ENCODE measurements at places on chromosomes 6 and 20.

GRCh38 chr20:49982072-49982345 lies 771 bp upstream of the SNAI1 start:
- no peak for DNase-seq

- no peak for DNase-seq
Measured at GRCh38 chr6:13375360-13375878, 47.1 kb upstream of the TBC1D7 start.

DNA sequence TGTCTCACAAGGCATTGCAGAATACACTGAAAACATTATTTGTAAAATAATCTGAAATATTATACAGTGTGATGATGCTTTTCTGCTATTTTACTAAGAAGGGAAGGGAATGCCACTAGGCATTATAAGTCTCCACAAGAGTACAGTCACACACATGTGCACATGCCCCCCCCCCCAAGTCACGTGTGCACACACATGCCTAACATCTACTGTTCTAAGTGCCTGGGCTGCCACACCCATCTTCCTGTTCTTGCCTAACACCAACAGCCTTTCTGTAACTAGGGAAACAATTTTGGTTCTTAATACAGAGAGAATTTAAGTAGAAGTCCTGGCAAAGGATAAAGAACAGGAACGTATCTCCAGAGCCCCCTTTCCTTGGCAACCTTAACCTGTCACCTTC lies 58.2 kb upstream of the BCLAF1 start:
- DNase-seq: peak; percentile 29

DNA sequence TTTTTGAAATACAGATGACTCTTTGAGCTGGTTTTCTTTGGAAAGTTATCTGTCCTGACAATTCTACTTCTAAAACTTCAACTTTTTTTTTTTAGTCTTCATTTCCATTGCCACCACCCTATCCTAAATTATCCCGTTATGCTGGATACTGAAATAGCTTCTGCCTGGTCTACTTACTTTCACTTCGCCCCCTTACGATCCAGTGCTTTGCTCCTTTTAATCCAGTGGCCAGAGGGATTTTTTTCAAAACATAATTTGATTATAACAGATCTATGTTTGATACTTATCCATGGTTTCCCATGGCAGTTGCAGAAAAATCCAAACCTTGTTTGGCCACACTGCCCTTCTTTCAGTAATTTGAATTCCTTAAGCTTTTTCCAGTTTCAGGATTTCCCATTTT lies 27.4 kb downstream of the ASXL1 start:
- DNase-seq: peak; percentile 28

- no peak for DNase-seq
Measured at GRCh38 chr6:129623008-129623732, 86.8 kb downstream of the ARHGAP18 start.

DNA sequence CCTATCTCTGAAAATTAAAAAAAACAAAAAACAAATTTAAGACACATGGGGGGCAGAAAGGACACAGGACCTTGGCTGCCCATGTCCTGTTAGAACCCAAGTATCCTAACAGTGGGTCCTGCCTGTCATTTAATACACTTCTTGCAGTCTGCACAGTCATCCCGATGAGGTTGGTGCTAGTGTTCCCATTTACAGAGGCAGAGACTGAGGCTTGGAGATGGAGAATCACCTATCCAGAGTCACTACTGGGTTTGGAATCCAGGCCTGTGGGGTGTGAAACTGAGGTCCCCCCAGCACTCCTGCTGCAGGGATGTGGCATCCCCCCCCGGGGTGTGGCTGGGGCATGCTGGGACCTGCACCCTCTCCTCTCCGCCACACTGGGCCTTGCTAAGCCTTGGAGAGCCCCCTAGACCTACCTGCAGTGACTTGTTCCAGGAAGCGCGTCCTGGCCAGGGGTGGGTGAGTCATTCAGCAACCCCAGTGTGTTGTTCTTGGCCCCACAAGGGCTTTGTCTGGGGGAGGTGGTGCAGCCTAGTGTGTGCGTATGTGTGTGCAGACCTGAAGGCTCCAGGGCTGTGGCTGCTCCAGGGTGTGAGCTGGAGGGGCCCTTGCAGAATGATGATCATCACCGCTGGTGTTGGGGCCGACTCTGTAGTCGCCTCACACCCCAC lies 49.7 kb downstream of the BCAS4 start:
- peak; percentile 80 for DNase-seq

DNA sequence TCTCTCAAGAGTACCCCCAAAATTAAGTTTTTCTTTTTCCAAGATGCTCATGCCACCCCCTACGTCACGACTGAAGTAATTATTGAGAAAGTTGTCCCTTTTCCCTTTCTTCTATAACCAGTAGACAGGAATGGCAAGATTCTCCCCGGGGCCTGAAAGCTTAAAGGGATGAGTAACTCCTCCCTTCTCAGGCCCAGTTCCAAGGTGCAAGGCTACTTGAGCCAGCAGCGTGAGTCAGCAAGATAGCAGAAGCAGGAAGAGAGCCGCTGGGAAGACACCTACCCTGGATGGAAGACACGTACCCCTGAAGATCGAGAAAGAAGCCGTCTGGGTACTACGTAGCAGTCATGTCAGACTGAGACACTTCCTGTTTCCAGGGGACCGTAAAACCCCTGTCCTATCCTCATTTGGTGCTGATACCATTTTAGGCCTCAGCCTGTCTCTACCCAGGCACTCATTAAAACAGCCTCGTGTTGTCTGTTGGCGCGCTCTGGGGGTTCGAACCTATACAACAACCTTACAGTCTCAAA lies 241.0 kb downstream of the ADGRG6 start:
- DNase-seq: peak; percentile 66

Measured in fibroblast of the aortic adventitia (primary cell).